ENCODE measurements at places on chromosomes 4 and X.

DNA sequence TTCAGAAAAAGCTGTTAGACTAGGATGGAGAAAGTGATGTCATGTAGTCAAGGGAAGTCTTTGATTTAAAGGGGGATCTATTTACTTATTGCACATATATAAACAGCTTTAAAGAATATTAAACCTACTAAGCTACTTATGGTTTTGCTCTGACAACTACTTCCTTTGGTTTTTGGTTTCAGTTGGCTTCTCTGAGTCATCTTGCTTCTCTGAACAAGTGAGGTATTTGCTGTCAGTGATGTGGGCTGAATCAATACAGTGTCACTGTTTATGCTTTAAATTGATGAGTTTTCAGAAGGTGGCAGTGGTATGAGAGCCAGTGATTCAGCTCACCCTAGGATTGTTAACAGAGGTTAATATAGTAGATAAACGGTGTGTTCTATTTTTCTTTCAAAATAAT lies 75.1 kb downstream of the CEP44 start:
- DNase-seq = no peak

DNA sequence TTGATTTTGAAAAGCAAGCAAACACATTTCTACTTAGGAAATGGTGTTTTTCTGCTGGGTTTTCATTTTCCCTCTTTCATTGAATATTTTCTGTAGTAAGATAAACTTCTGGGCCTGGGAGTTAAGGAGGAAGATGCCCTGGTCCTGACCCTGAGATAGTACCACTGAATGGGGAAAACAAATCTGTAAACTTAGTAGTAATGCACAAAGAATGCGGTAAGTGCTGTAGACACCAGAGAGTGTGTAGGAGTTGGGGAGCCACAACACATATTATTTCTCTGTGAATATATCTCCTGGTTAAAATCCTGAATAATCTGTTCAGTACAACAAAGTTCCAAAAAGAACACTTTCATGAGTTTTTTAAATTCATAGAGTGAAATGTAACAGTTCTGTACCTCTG lies 178.3 kb downstream of the MAPK10 start:
- DNase-seq = no peak

DNA sequence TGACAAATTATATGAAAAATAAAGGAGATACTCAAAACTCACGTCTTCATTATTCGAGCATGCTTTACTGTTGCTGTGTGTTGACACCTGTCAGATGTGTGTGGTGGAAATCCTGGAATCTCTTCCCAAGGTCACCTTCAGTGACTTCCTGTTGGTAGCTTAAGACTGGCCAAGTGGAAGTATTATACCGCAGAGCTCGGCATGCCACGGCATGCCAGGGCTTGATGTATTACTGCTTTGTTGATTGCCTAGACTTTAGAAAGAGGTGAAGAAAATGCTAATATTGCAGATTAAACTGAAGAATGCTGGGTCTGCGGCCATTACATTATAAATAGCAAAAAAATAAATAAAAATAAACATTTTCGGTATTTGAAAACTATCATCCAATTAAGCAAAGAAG lies 4.6 kb downstream of the TREX2 start:
- DNase-seq = no peak

GRCh38 chr4:40187386-40187906 lies 9.4 kb upstream of the RHOH start:
- no peak for DNase-seq

DNA sequence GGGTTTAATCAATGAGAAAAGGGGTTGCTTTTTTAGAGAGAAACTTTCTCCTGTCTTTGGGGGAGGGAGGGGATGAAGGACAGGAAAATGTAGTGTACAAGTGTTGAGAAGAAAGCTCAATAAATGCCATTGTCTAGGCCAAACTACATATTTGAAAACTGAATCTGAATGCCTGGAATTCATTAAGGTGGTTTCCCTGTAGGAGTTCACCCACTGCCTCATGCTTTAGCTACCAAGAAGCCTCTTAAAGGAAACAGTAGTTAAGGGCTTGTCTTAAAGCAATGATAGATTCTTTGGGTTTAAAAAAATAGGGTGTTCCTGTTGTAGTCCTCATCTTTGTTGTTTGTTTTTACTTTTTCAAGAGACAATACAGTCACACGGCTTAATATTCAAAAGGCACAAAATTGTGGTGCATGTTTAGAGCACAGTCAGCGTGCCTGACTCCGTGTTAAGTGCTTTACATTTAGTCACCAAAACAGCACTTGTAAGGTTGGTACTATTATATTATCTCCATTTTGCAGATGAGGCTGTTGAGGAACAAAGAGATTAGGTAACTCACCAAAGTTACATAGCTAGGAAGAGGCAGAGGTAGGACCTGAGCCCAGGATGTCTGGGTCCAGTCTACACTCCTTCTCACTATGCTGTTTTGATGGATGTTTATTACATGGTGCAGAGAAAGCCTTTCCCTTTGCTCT lies 46.0 kb downstream of the FNIP2 start:
- DNase-seq = no peak

- DNase-seq = no peak
Observed at GRCh38 chr4:86918539-86919072, 16.2 kb upstream of the AFF1 start.

DNA sequence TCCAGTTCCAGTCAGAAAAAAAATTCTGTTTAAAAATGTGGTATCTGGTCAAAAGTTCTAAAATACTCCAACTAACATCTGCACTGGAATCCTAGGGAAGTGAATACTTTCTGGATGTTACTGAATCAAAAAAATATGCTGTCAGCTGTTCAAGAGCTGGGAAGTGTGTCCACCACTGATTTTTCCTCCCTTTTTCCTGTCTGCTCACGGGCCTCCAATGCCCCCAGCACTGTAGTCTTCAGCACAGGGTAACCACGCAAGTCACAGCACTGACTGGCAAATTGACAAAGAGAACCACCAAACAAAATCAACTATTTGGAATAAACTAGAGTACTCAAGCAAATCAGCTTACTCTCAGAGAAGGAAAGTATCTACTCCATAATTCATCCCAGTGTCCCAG lies 9.9 kb downstream of the VEGFC start:
- DNase-seq = no peak

DNA sequence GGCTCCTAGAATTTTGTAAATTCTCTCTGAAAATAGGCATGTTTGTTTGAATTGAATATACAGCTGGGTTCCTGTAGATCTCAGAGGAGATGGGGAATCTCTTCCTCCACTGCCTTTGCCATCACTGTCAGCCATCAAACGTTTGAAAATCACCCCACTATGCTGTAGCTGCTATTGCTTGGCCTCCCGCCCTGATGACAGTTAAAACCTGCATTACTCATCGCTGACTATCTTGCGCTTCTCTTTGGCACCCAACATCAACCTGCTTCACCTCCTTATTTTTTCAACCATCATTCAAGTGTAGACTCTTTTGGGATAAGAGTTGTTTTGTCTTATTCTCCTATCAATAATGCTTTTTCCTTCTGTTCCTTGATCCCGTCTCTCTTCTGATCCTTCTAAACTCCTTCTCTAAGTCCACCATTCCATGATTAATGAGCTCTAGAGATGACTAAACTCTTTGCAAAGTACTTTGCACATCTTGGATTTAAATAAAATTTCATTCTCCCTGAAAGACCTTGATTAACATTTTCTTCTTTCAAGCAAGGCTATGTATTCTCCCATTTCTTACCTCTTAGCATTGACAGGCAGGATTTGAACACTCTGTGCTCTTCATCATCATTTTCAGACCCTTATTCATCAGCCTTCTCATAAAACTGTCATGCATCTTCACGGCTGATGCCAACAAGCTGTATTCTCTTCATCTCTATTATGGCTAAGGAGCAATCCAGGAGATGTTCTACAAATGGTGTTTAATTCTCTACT lies 133.0 kb downstream of the SNCA start:
- no peak for DNase-seq

- DNase-seq = no peak
Observed at GRCh38 chr4:174398728-174399127, 115.0 kb downstream of the CEP44 start.

DNA sequence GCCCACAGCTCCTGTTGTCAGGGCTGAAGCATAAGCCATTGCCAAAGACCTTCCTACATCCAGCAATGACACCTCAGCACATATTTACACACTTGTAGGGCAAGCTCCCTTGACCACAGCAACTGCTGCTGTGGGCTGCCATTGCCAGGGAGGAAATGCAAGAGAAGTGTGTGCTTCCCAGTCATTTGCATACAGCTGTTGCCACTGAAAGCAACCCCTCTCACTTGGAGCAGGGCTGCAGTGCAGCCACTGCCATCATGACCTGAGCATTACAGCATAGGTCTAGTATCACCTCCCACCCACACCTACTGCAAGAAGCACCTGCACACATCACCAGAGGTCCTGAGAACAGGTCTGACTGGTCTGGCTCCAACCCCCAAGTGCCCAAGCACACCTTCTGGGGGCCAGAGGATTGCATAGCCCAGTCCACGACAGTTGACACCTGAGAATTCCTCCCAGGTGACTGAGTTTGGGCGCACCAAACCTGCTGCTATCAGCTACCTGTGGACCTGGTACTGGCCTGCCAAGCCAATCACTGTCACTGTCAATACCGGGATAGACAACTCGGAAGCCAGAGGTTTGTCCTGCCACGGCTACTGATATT lies 636.5 kb upstream of the SLIT2 start:
- no peak for DNase-seq

- DNase-seq = no peak
Observed at GRCh38 chr4:6734165-6734786, 18.3 kb downstream of the BLOC1S4 start.

GRCh38 chr4:43732829-43733426 lies 715.7 kb downstream of the KCTD8 start:
- DNase-seq = no peak

GRCh38 chr4:41209187-41209586 lies 5.2 kb downstream of the APBB2 start:
- no peak for DNase-seq

- DNase-seq = no peak
Observed at GRCh38 chrX:65932173-65933084, 107.5 kb downstream of the VSIG4 start.

- DNase-seq = no peak
Observed at GRCh38 chr4:158032733-158033415, 140.0 kb downstream of the GASK1B start.

DNA sequence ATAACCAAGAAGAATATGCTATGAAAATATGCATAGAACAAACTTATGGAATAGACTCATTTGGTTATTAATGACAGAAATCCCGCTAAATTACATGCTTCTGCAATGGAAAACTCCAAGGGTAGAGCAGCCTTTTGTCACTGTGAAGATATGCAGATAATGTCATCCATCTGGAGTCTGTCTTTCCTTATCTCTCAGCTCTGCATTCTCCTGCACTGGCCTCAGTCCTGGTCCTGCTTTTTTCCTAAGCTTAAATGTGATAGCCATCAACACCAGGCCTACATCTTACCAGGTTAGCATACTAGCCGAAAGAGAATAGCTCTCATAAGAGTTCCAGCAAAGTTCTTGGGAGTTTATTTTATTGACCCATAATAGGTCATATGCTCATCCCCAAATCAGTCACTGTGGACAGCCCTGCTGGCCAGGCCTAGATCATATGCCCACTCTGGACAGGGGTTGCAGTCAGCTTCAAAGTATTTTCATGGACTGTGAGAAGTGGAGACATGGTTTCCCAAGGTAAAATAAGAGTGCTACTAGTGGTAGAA lies 86.5 kb upstream of the LEF1 start:
- DNase-seq = no peak

- DNase-seq = no peak
Observed at GRCh38 chrX:12779534-12779933, 11.7 kb upstream of the PRPS2 start.
